Suppressor macrophage treated with lipopolysaccharide for 1 hour (primary cell): ENCODE measurements at places on chromosomes 1 and 21.

DNA sequence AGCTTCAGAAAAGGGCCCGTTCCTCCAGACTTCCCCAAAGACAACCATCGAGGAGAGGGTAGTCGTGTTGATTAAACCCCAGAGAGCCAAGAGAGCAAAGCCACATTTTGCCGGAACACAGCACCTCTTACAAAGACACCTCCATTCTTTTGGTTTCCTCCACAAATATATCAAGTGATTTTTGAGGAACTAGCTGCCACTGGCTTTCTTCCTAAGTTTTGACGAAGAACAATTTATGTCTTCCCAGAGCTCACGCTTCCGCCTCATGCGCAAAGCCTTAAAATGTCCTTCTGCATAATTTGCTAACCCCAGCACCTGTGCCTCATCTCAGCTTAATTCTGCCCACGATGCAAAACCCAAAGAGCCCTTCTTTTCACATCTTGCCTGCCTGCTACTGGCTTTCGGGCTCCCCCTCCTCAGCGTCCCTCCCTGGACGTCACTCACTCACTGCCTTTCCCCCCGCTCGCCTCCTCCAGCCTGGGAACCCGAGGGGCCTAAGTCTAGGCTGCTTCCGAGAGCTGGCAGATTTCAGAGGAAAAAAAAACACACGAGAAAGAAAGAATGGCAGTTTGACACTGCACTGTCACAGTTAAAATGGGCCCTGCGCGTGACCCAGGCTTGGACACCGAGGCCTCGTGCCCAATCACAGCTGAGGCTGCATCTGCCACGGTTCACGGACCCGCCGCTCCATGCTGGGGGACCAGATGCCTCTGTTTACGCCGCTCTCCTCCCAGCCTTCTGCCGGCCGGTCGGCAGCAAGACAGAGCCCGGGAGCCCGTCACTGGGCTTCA lies 77.6 kb upstream of the IFNAR2 start:
- peak; percentile 30 for DNase-seq

GRCh38 chr1:156659988-156660751 lies 17.0 kb downstream of the NES start:
- DNase-seq = peak; percentile 100

- DNase-seq = peak; percentile 89
These were observed 37.1 kb upstream of the ARHGEF10L start for GRCh38 chr1:17502326-17502778.

- no peak for DNase-seq
These were observed 1313.3 kb downstream of the KCNT2 start for GRCh38 chr1:195294911-195295310.

DNA sequence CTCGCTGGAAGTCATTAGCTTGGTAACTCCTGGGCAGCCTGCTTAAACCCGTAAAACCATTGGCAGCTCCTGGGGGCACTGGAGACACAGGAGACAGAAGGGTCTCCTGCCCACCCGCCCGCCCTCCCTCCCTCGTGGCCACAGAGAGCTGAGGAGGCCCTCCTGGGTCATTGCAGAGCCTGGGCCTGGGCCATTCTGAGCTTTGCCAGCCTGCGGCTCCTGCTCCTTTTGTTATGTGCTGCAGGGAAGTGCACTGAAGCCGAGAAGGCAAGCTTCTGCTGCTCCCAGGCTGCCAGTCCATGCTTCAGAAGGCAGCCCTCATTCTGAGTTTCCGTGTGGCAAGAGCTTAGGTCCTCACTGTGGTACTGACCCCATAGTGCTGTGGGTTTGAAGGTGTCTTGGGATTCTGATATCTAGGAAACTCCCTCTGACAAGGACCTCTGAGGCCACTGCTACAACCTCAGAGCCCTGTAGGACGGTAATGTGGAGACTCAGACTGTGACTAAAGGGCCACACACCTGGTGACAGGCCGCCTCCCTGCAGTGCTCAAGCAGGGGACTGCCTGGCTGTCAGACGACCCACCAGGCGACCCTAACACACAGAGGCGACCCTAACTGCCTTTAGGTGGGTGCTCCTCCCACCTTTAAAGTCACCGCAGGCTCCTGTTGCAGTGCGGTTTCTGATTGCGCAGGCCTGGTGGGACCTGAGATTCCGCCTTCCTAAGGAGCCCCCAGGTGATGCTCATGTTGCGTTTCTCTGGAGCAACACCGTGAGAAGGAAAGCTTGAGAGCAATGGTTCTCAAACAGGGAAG lies 118.7 kb downstream of the IER5 start:
- no peak for DNase-seq

GRCh38 chr21:45163413-45164123 lies 89.2 kb downstream of the ADARB1 start:
- DNase-seq = no peak

- peak; percentile 81 for DNase-seq
These were observed 33.9 kb downstream of the OLFML2B start for GRCh38 chr1:161989786-161990185.

- peak; percentile 28 for DNase-seq
These were observed 526 bp downstream of the TPR start for GRCh38 chr1:186374303-186375151.

DNA sequence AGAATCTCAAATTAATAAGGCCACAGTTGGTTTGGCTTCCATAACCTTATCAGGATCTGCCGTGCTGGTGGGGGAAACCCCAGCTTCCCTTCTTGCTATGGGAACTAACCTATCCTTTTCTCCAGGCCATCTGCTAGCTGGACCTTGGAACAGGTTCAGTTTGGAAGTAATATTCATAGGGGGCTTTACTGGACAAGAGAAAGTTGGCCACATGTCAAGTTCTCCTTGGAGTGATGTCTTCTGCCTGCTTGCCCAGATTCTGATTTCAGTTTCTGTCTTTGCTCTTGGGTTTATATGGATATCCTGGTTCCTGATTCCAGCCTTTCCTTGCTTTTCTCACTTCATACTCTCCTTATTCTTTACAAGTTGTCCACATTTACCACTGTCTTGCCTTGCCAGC lies 279.6 kb downstream of the ASTN1 start:
- DNase-seq = no peak

DNA sequence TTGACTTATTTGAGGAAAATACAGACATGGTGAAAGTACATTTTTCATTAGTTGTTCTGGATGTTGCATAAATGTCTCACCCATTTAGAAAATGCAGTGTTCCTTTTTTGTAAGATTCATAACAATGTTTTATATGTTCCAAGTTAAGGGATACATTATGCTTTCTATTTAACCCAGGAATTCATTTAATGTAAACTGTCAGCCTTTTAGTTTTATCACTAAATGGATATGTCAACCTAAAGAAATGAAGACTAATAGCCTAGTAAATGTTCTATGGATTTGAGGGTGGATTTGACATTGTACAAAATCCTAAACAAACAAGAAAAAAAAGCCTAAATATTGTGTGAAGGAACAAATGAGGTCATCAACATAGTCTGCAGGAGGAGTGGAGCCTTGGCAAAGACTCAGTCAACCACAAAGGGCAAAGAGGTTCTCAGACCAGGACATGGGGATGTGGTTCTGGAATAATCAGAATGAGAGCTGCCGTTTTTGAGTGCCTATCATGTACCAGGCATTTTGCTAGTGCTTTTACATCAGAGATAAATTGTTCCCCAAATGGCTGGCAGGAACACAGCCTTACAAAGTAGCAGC lies 8.8 kb upstream of the INSL5 start:
- no peak for DNase-seq

- no peak for DNase-seq
These were observed 75.8 kb downstream of the ST3GAL3 start for GRCh38 chr1:43783096-43783670.
